ENCODE measurements at places on chromosomes 1 and 21. TPM values are rescaled to one million over a fixed set of nuclear protein-coding genes. Genes with fewer than 3 reads are reported as not detected.

IFNGR2 gene
- polyA plus RNA-seq: 84.2 TPM

RAB42 gene
- 0.23 TPM for polyA plus RNA-seq

CRP gene
- not detected for polyA plus RNA-seq

MRTO4 gene
- 88.0 TPM for polyA plus RNA-seq

LCE1E gene
- 6.2 TPM for polyA plus RNA-seq

Measured in GM12878 (cell line).